SK-N-MC (cell line): ENCODE measurements at places on chromosomes 6 and 20.

DNA sequence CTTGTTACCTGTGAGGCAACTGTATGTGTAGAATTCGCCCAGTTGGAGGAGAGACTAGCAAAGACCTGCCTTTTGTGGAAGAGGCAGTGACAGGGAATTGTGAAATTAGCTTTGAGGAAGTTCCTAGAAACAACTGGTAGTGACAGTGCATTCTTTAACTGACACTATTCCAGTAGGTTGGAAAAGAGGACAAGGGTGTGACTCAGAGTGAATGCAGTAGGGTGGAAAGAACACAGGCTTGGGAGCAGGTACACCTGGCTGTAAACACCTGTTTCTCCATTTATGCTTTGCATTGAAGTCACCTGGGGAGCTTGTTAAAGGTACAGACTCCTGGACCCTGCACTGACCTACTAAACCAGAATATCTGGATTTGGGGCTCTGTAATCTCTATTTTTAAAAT, 295.7 kb downstream of the PHACTR1 start:
- no peak for DNase-seq

- no peak for DNase-seq
Measured at GRCh38 chr6:46367354-46368168, 123.7 kb downstream of the RCAN2 start.

DNA sequence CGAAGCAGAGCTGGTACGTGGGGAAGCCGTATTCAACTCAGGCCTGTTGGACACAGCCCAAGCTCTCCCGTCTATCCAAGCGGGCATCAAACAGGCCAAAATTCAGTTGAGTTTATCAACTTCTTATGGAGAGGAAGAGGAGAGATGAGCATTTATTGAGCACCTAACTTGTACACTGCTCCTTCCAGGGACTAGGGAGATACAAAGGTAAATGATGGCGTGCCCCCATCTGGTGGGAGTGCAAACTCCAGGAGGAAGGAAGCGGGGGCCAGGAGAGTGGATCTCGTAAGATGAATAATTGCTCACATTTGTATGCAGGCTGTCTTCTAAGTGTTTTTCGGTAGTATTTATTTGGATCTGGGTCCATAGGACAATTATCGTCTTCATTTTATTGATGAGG, 146.6 kb downstream of the SOBP start:
- DNase-seq: no peak

- DNase-seq: no peak
Measured at GRCh38 chr6:153927867-153928266, 111.2 kb upstream of the OPRM1 start.

- no peak for DNase-seq
Measured at GRCh38 chr6:45072016-45072415, 256.1 kb upstream of the RUNX2 start.
